ENCODE measurements at places on chromosomes 1 and 21.
A peak's percentile ranks its signal among the peaks of the same experiment; 100 is the strongest.

GRCh38 chr1:240474133-240474614, 137.8 kb downstream of the GREM2 start:
- DNase-seq, result no peak

DNA sequence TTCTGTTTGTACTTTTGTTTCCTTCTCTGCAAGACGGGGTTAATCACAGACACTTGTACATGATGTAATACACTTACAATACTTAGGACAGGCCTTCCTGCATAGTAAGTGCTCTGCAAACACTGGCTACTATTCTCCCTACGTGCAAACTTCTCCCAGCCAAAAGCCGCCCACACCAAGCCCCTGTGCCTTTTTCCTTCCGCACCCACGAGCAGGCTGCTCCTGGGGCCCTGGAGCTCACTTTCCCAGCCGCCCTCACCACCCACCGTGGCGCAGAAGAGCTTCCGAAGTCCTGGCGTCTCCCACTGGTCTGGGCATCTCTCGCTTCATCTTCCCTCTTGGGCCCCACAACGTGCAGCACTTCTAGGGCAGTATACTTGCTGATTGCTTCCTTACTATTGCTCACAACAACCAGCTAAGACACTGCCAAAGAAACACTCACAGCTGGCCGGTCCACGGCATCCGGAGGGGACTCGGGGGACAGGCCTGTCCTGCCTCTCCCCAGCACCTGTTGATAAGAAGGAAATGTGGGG, 22.5 kb upstream of the GPR157 start:
- no peak for DNase-seq

- no peak for DNase-seq
Observed at GRCh38 chr1:169511316-169512005, 25.7 kb upstream of the SLC19A2 start.

- no peak for DNase-seq
Observed at GRCh38 chr1:175390522-175391254, 198.1 kb upstream of the KIAA0040 start.

DNA sequence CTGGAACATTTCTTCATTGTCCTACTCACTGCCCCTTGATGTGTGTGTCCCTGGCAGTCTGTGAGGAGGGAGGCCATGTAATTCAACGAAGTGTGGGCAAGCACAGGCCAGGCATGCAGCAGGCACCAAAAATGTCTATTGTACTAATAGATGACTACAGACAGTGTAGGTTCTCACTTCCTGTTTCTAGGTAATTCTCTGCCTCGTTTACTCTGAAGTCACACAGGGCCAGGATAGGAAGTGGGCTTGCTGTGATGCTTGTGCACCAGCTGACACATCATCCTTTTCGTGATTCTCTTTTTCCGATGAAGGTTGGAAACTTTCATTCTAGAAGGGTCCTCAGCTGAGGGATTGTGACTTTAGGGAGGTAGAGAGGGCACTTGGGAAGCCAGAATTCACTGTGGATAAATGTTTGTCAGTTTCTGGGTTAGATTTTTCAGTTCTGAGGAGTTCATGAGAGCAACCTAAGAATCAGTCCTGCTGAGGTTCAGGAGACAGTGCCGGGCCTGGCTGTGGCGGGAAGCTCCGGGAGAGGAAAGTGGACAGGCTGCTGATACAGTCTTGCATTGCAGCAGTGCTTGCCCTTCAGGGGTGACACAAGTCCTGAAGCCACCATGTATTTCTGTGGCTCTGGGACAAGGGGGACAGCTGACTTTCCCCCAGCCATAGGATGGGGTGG, 4.3 kb upstream of the CSF1 start:
- DNase-seq, result no peak

GRCh38 chr1:156419854-156420204, 50.8 kb downstream of the RHBG start:
- DNase-seq, result no peak

GRCh38 chr1:153192697-153193096, 10.5 kb upstream of the LELP1 start:
- DNase-seq, result no peak

GRCh38 chr1:220734571-220735326, 13.4 kb upstream of the MTARC2 start:
- DNase-seq, result no peak

DNA sequence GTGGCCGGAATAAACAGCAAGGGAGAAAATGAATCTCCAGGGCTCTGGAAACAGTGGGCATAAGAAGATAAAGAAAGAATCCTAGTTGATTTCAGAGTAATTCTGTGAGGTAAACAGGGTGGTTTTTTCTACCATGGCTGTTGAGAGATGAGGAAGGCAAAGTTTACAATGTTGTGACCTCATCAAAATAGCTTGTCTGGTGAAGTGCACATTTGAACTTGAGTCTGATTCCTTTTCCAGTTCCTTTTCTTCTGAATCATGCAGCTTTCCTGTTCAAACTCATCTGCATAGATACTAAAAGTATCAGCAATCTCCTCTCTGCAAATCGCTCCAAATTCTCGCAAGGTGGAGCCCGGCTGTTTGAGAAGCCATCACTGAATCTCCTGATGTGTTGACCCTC, 161.7 kb downstream of the PLPP3 start:
- DNase-seq, result no peak

DNA sequence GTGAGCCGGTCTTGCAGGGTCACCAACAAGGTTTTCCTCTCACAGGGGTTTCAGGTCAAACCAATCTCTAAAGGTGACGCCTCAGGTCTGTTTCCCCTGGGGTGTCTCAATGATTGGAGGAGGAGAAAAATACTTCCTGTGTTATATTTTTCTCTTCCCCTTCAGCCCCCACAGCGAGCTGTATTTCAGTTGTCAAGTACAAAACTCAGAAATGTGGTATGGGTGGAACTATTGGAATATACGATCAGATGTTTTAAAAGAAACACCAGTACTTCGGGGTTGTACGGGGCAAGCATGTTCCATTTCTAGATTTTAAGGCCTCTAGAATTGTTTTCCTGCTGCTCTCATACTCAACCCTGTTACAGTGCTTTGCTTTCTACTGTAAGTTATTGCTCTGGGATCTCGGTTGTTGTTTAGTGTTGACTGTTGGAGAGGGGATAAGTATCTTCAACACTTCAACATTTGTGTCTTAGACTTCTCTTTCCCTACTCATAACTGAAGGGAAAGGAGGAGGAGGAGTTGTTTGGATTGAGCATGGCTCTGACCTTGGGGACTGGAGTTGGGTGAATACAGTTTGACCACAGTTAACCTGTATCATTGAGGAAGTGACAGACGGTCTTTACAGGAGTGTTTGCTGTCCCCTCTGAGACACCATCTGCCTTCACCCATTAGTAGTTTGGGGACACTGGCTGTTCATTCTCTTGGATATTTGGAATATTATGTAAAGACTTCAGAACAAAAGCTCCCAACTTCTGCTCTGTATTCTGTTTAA, 2.0 kb downstream of the MAPKAPK2 start:
- no peak for DNase-seq

- DNase-seq, result no peak
Observed at GRCh38 chr1:168260393-168260792, 20.3 kb upstream of the TBX19 start.

- DNase-seq, result no peak
Observed at GRCh38 chr1:182426442-182427430, 23.2 kb upstream of the RGSL1 start.

DNA sequence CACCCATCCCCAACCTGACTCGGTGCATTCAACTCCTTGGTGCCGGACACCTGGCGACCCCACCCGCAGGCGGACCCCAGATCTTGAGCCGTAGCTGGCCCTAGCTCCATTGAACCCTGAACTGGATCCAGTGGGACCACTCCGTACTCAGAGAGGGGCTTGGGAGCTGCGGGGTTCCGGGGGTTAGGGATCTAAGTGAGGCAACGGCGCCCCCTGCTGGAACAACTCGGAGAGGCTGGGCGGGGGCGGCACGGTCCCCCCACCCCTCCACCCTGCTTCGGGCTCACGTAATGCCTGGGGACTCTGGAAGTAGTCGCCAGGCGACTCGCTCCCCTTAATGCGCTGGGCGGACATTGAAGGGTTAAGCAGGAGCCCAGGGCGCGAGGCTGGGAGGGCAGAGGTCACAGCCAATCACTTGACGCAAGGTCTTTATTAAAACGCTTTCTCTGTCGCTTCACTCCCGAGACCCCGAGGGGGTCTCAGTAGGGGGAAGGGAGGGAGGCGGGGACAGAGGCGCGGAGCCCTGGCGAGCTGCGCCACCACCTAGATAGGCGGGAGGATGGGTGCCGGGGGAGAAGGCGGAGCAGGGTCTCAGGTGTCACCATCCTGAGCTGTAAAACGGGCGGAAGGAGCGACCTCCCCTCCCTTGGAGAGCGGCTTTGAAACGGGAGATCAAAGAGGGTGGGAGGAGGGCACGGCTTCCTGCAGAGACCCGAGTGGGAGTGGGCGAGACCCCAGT, 704 bp upstream of the CRABP2 start:
- DNase-seq, result peak; percentile 28

DNA sequence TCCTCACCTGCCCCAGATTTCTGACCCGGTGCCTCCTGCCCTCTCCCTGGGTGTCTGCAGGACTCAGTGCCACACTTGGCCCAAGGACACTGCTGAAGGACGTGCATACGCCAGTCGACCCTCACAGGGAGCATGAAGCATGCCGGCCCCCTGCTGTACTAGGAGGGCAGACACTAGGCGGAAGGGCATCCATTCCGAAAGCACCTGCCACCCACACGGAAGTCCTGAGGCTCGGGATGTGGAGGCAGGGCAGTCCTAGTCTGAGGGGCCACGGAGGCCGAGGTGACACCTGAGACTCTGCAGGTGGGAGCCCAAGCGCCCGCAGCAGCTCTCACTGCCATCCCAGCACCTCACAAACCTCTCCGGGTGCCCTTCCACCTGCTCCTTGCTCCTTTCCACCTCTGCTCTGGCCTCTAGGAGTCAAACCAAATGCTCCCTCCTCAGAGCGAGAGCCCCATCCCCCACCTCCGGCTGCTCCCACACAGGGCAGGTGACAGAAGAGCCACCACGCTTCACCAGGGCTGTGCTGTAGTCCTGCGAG, 2.4 kb downstream of the NPHP4 start:
- no peak for DNase-seq

GRCh38 chr1:100773444-100773843, 53.9 kb downstream of the VCAM1 start:
- no peak for DNase-seq

GRCh38 chr1:68230901-68231626, 1.3 kb downstream of the WLS start:
- no peak for DNase-seq

DNA sequence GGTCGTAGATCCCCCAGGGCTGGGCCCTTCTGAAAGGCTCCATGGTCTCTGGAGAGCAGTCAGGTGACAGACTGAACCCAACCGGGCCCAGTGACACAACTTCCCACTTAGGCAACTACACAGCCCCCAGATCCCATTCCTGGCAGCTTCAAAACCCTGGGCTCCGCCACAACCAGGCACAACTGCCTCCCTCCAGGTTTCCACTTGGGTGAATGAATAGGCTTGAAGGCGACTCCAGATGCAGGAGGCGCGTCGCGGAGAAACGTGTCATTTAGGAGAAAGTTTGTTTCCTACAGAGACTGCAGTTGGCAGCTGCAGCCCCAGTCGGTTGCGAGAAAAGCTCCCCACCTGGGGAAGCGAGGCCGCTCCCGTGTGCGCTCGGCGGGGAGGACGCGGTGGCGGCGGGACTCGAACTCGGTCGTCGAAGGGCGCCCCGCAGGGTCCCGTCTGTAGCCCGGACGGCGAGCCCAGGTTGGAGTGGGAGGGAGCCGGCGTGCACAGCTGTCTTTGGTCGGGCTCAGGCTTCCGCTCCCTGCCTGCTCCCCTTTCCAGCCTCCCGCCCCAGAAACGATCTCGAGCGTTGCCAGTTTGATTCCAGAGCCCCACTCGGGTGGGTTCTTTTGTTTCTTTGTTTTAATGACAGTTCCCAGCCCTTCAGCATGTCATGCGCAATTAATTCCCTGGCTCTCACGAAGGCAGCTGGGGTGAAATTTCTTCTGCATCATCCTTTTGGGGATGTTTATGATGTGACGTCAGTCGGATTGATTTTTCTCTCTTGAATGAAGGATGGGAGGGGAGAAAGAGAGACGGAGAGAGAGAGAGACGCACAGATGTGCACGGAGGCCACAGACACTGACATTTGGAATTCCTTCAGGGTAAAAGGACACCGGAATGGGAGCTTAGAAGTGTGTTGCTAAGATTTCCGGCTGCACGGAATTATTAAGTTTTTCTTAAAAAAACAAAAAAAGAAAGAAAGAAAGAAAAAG, 862 bp upstream of the SGIP1 start:
- no peak for DNase-seq

- no peak for DNase-seq
Observed at GRCh38 chr1:93672069-93672468, 9.6 kb downstream of the BCAR3 start.

DNA sequence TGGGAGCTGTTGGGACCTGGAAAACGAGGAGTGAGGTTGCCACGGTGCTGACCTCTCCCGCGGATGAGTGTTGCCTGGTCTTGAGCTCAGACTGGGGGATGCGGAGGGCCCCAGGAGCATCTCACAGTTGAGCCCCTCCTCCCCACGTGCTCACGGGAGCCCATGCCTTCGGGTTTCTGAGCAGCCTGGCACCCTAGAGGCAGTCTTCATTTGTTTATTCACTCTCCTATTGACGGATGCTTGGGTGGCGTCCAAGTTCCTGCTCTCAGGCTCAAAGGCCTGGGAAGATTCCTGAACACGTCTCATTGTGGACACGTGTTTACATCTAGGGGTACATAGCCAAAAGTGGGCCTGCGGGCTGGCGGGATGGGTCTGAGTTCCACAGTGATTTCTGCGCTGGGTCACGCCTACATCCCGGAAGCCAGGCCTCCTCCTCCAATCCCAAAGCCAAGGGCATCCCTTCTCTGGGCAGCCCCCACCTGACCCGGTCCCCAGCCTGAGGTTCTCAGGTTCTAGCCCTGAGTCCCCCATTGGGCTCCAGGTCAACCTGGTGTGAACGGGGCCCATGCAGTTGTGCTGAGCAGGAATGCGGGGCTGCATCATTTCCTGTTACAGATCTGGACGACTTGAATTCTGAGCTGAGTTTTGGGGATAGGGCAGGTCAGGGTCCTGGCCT, 14.7 kb downstream of the WNT3A start:
- no peak for DNase-seq

- DNase-seq, result no peak
Observed at GRCh38 chr1:18240906-18241305, 133.3 kb downstream of the IGSF21 start.

DNA sequence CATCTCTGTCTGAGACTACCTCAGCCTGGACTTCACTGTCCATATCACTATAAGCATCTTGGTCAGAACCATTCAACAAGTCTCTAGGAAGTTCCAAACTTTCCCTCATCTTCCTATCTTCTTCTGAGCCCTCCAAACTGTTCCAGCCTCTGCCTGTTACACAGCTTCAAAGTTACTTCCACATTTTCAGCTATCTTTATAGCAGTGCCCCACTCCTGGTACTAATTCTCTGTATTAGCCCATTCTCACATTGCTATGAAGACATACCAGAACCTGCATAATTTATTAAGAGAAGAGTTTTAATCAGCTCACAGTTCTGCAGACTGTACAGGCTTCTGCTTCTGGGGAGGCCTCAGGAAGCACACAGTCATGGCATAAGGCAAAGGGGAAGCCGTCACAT, 15.7 kb upstream of the DPH5 start:
- no peak for DNase-seq

DNA sequence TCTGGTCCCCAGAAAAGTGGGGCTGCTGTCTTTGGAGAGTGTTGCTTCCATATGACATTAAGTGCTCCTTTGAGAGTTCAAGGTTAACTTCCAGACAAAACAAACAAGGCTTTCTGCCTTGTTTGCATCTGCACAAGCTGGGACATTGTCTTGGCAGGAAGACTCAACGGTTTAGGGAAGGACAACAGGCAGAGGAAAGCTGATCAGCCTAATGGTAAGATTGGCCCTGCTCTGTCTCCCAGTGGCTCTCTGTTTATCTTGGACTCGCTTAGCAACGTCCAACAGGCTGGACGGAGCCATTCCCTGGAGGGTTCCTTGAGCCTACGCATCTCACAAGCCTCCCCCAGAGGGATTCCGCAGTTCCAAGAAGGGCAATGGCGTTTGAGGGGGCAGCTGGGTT, 62.2 kb upstream of the SLC44A3 start:
- DNase-seq, result no peak

Data from thoracic aorta (tissue), 2 donors.